GOT3 (cell line): ENCODE measurements at places on chromosomes 12 and 14.

DNA sequence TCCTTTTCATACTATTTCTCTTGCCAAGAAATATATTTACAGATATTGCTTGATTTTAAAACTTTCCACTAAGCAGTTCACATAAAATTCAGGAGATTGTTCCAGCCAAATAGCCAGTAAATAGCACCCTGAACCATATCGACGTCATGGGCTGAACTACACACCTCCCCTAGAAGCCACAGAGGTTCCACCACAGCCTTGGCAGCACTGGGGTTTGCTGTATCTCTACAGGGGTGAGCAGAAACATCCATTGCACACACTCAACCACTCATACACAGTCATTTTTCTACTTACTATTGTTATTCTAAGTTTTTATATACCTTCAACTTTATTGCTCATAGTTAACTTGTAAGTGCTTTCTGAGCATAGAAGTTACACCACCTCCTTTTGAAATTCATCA lies 8.1 kb upstream of the EIF2S3B start:
- no peak for DNase-seq

GRCh38 chr14:43336351-43336750 lies 1170.7 kb downstream of the FSCB start:
- no peak for DNase-seq

DNA sequence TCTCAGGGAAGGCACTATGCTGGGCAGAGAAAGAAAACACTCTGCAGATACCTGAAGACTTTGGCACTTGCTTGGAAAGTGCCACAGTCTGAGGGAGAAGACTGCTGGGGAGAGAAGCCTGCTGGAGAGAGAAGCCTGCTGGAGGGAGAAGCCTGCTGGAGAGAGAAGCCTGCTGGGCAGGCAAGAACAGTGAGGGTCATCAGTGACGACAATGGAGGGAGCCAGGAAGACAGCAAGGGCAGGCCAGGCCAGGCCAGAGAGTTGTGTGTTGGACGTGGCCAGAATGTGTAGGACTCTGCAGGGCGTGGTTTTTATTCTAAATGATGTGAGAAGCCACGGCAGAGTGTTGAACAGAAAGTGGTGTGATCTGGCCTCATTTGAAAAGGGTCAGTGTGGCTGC lies 185.3 kb upstream of the ABCD2 start:
- no peak for DNase-seq

DNA sequence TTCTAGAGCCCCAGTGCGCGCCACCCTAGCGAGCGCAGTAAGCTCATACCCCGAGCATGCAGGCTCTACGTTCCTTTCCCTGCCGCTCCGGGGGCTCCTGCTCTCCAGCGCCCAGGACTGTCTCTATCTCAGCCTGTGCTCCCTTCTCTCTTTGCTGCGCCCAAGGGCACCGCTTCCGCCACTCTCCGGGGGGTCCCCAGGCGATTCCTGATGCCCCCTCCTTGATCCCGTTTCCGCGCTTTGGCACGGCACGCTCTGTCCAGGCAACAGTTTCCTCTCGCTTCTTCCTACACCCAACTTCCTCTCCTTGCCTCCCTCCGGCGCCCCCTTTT lies 791 bp downstream of the TMEM233 start:
- DNase-seq, result no peak

GRCh38 chr12:95446506-95446900 lies 27.4 kb upstream of the METAP2 start:
- DNase-seq, result no peak

DNA sequence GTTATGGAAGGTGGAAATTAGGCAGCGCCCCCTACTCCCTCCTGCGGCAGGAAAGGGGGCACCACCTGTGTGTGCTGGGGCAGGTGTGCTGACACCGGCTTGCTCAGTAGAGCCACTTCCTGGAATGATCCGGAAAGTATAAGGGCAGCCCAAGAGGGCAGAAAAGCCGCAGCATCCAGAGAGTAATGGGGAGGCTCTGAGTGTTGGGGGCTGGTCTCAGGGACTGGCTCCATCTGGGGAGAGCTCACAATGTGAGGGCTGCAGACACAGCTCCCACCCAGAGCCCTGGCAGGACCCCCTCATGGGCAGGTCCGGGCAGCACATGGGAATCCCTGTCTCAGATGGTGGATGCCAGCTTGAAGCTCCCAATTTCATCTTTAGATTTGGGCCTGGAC lies 187.6 kb upstream of the C14orf180 start:
- no peak for DNase-seq

DNA sequence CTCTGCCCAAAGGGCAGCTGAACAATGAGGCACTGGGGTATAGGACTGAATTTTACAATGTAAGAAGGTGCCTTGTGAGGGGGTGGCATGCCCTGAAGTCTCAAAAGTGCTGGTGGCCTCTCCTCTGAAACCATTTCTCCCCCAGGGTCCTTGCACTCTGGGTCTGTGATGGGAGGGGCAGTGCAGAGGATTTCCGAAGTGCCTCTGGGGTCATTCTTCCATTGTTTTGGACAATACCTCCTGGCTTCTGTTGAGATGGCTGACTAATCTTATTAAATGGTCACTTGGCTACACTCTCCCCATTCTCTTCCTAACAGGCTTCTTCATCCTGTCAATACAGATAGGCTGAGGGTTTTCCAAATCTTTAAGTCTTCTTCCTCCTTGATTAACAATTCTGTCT lies 59.3 kb downstream of the UNC79 start:
- no peak for DNase-seq

GRCh38 chr12:9910716-9911421 lies 21.3 kb downstream of the CLEC2A start:
- DNase-seq, result no peak

DNA sequence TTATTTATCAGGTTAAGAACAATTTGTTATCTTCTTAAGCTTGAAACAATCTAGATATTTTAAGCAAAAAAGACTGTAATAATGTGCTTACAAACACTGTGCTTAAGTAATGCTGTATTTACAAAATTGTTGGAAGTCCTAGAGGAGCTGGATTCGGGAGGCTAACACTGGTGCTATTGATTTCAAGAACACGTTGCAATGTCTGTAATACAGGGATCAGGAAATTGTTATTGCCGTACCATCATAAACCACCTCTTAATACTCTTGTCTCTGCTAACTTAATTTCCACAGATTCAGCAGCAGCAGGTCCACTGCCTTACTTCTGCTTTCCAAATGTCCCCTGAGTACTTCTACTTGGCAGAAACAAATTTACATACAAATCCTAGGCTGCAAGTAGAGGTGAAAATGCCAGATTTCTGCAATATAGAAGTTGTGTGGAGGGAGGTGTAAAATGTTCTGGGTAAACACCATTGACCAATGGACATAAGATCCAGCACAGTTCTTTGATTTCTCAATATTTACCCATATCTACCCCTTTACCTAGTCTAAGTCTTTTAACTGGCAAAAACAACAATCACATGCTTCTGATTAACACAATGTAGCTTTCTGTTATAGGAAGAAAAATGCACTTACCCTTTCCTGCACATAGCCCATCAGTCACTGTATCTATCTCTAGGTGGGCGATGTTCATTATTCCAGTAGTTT lies 663.4 kb downstream of the TMTC2 start:
- DNase-seq, result no peak

DNA sequence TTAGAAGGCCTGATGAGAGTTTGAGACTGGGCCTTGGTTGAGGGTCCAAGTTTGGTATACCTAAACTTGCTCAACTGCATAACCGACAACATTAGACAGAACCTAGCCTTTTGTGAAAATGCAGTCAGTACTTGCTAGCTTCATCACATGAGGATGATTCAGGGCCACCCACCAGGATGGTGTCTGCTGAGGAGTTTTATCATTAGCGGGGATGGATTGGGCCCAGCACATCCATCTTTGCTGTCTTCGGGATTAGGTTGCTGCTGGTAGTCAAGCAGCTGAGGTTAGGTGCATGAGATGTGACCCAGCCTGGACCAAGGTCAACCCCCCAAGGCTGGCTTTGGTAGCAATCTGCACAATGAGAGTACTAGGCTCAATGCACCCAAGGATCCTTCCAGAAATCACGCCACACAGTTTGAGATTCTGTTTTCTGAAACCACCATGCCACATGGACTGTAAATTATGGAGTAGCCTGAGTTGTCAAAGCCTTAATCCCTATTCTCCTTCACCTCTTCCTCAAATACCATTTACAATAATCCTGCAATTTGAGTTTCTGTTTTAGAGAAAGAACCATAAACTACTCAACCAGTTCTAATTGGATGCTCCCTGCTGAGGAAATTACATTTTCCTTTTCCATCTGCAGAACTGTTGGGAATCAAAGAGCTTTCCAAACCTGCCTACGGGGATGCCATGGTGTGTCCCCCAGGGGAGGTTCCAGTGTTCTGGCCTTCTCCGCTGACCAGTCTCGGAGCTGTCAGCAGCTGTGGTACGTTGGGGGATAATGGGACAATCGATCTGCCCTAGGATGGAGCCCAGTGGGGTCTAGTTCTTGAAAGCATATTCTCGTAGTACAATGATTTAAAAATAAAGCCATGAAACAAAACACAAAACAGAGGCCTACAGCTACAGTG lies 61.7 kb downstream of the DGLUCY start:
- DNase-seq, result no peak

DNA sequence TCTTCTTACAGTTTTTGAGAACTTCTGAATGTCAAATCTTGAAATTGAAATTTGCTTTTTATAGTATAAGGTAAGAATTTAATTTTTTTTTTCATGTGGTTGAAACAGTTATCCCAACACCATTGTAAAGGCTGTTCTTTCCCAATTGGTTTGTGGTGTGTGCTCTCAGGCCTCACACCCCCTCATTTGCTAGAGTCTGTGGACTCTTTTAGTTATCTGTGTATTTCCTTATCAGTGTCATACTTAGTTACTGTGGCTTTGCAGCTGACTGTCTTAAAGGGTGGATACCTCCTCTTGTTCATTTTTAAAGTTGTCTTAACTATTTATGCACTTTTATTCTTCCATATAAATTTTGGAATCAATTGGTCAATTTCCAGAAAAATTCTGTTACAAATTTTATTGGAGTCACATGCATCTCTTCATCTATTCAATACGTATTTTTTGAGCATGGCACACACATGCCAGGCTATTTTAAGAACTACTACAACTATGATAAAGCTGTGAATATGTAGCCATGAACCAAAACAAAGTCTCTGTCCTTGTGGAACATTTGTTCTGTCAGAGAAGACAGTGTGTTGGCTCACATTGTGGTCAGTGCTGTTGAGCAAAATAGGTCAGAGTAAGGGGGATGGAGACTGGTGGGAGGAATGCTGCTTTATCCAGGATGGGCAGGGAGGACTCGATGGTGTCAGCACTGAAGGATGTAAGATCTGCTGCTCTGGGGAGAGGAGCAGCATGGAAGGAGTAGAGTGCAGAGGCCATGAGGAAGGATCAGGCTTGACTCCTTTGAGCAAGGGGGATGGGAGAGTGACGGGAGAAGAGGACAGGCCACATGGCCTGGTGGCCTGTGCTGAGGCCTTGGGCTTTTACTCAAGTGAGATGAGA lies 24.1 kb downstream of the FGF23 start:
- no peak for DNase-seq

- DNase-seq, result no peak
Measured at GRCh38 chr14:103725739-103726395, 10.3 kb downstream of the ZFYVE21 start.

DNA sequence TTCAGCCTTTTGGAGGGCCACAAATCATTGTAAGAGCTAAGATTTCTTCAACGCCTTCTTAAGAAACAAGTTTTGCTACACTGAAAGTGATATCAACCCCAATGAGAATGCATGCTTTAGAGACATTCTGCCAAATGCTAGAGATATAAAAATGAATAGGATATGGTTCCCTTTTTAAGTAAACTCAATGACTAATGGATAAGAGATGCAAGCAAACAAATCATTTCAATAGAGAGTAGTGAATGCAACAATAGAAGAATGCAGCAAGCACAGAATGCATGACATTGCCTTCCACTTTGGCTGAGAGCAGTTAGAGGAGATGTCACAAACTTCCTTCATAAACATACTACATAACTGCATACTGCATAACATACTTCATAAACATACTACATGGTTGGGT lies 116.4 kb downstream of the PDZRN4 start:
- DNase-seq, result no peak

- no peak for DNase-seq
Measured at GRCh38 chr12:124233041-124233796, 61.7 kb upstream of the RFLNA start.

GRCh38 chr12:103858953-103859601 lies 18.0 kb upstream of the NT5DC3 start:
- no peak for DNase-seq

DNA sequence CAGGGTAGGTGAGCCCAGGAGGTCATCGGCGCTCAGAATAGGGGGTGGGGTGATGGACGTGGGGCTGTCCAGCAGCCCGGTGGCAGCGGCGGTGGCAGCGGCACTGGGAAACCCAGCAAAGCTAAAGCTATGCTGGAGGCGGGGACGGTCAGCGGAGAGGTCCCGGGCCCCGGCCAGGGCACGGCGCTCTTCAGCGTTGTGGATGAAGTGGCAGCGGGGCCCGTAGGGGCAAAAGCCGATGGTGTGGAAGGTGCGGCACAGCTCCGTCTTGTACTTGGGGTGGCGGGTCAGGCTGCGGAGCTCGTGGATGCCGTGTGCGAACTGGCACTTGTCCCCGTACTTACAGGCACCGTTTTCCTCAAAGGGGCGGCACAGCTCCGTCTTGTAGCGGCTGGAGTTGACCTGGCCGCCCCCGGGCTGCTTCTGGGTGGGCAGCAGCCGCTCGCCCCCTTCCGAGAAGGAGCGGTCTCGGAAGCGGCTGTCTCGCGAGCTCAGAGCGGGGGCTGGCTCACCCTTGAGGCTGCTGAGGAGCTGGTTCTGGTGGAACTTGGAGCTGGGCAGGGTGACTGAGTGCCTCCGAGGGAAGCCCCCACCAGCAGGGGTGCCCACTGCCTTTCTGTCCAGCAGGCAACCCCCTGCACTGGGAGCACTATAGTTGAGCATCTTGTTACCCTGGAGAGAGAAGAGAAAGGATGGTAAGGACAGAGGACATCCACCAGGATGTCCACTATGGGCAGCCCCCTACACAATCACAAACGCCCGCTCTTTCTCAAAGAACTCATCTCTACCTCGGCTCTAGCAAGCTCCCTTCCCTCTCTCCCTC lies 2.8 kb downstream of the ZFP36L1 start:
- DNase-seq, result no peak

DNA sequence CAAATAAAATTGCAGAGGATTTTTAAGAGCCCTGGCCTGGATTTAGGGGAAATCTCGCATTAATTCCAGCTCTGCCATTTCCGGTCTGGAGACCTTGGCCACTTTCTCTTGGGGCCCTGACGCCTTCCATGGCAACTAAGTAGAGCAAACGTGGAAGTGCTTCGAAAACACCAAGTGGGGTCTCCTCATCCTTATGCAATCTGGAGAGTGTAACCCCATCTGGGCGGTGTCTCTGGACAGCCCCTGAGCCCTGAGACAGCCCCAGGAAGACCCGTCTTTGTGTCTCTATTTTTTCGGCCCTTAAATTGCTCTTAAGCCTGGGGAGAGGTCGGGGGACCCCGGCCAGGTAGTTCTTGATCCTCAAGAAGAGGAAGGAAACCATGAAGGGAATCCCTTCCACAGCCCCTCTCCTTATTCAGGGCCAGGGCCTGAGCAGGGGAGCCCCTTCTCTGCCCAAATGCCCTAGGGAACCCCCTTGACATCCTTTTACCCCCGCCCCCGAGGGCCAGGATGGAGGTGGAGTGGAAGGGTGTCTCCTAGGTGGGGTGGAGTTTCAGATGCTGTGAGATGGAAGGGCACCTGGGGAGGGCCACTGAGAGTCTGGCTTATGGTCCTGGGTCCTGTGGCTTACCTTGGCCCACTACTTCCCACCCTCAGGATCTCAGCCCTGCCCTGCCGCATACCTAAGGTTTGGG lies 17.6 kb upstream of the NR4A1 start:
- no peak for DNase-seq
